ENCODE measurements at places on chromosomes 4 and X.
A peak's percentile ranks its signal among the peaks of the same experiment; 100 is the strongest.

- no peak for DNase-seq
Observed at GRCh38 chrX:112896051-112896450, 55.4 kb upstream of the AMOT start.

DNA sequence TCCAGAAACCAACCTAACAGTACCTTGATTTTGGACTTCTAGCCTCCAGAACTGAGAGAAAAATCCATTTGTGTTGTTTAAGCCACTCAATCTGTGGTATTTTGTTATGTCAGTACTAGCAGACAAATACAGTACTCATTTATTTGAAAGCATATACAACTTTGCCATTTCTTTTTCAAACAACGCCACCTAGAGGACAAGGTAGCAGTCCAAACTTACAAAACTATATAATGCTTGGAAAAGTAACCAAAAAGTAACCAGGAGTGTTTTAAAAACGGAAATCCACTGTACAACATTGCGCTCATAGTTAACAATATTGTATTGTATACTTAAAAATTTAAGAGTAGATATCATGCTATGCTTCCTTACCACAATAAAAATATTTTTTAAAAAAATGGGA lies 37.0 kb upstream of the FGF13 start:
- no peak for DNase-seq

DNA sequence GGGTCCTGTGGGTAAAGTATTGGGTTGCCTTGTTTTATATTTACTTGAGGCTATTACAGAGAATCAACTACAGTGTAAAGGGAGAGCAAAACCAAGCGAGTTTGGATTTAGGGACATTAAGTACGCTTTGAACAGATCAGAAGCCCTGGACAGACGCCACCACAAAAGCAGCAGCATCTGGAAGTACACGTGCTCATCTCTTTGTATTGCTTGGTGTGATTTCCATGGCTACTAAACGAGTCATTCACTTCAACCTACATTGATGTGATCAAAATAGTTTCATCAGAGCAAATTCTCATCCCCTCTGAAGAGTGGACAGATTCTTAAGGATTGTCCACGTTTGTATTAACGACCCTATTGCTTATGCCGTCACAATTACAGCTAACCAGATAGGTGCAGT lies 85.1 kb downstream of the SORBS2 start:
- peak; percentile 54 for DNase-seq

- no peak for DNase-seq
Observed at GRCh38 chrX:95367286-95367685, 1317.4 kb upstream of the DIAPH2 start.

DNA sequence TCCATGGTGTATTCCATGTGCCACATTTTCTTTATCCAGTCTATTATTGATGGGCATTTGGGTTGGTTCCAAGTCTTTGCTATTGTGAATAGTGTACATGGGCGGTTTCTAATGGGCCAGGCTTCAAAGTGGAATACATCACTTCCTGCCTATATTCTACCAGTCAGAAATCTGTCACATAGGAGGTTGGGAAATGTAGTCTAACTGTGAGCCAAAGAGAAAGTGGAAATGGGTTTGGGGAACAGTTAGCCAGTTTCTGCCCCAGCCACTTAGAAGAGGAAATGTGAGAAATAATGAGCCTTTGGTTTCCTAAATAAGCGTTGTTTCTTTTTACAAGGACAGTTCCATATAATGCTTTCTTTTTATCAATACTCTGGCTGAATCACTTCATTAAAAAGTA lies 85.1 kb upstream of the AP1S2 start:
- no peak for DNase-seq

GRCh38 chr4:8852118-8852704 lies 19.4 kb downstream of the HMX1 start:
- no peak for DNase-seq

DNA sequence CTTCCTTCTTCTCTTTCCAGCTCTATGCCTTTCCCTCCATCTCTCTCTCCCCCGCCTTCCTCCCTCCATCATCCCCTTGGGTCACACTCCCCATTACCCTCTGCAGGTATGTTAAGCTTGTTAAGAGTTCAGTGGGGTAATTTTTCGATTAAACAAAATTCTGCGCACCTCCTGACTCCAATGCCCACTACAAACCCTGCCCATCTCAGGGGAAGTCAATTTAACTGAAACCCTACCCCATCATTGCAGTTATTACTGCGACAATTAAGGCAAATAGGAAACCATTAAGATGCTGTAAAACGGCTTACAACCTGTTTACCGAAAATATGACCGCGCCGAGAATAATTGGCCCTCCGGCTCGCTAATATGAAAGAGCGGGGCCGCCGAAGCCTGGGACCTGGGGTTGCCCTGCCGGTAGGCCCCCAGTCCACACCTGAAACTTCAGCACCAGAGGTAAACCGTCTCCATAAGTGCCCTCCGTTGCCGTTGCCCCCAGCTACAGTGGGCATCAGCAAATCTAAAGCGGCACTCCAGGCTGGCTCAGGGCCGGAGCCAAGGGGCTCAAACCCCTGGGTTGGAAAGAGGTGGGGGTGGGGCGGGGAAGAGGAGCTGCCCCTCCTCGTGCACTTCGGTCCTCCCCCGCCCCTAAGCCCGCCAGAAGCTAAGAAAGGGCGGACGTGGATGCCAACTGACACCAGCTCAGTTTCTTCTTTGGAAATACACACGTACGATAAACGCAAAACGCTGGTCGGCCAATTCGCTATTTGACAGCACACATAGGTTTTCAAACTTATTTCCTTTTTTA lies 4.8 kb downstream of the ARX start:
- no peak for DNase-seq

DNA sequence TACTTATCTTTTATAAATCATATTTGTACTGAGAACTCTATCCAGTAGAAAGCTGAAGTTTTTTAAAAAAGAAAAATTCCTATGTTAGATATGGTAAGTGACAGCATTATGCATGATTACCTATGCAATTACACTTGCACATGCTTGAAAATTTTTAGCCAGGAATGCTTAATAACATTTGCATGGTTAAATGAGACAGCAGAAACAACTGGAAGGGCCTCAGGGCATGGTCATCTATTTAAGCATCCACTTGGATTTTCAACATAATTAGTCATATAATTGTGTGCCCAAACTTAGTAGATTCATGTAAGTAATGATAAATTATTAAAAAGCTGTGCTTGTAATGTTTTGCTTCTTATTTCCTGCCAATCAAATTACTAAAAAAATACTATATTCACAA lies 151.9 kb downstream of the TTC29 start:
- no peak for DNase-seq

- no peak for DNase-seq
Observed at GRCh38 chrX:123271902-123272301, 87.8 kb downstream of the GRIA3 start.

- DNase-seq, result no peak
Observed at GRCh38 chr4:155578219-155578618, 88.4 kb upstream of the GUCY1A1 start.

- no peak for DNase-seq
Observed at GRCh38 chr4:38868059-38868960, 704 bp downstream of the FAM114A1 start.

- DNase-seq, result no peak
Observed at GRCh38 chrX:66200855-66201795, 37.1 kb downstream of the HEPH start.

DNA sequence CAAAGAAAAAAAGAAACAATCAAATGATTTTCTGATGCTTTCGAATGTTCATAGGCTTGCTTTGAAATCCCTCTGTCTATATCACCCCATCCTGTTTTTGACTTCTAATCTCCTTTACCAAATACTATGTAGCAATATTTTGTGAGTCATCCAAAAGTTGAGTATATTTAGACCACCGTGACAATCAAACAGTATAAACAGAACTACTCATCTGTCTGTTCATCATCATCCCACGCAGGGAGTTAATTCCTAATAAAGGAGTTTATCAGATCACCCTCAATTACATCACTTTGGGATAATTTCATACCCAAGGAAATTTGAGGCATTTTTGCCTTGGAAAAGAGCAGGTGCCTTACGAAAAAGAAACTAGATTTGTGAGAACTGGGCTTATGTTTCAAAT lies 212.9 kb downstream of the CBR4 start:
- no peak for DNase-seq

GRCh38 chr4:166839615-166840251 lies 394.6 kb downstream of the SPOCK3 start:
- no peak for DNase-seq

- no peak for DNase-seq
Observed at GRCh38 chrX:40685362-40685918, 38.1 kb upstream of the CXorf38 start.

- peak; percentile 11 for DNase-seq
Observed at GRCh38 chr4:31370866-31371465, 650.8 kb downstream of the PCDH7 start.

GRCh38 chr4:15025693-15026092 lies 23.4 kb downstream of the CPEB2 start:
- DNase-seq, result no peak

GRCh38 chr4:113394730-113395530 lies 345.5 kb downstream of the ANK2 start:
- peak; percentile 68 for DNase-seq

GRCh38 chrX:123873956-123874355 lies 14.1 kb downstream of the XIAP start:
- no peak for DNase-seq

DNA sequence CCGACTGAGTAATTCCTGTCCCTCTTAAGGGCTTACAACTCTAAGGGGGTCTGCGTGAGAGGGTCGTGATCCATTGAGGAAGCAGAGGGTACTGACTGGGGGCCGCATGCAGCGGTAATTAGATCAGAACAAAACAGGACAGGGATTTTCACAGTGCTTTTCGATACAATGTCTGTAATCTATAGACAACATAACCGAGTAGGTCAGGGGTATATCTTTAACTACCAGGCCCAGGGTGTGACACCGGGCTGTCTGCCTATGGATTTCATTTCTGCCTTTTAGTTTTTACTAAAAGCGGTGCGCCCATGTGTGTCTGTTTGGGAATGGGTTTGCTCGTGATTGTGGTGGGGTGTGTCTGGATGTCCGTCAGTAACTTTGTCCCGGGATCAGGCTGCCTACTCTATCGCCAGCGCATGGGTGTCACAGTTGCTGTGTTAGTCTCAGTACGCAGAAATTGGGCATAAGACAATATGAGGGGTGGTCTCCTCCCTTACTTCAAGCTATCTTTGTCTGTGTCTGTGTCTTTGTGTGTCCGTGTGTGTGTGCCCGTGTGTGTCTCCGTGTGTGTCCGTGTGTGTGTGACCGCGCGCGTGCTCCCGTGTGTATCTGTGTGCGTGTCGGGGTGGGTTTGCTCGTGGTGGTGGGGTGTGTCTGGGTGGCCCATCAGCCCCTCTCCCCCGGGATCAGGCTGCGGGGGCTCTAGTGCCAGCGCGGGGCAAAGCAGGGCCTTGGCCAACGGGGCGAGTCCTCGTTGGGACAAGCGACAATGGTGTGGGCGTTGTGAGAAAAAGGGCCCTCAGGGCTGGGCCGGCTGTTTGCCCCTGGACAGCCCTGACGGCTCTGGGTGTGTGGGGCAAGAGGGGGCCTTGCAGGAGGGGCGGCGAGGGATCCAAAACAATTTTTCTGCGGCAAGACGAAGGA lies 10.4 kb downstream of the FRG2 start:
- DNase-seq, result no peak

DNA sequence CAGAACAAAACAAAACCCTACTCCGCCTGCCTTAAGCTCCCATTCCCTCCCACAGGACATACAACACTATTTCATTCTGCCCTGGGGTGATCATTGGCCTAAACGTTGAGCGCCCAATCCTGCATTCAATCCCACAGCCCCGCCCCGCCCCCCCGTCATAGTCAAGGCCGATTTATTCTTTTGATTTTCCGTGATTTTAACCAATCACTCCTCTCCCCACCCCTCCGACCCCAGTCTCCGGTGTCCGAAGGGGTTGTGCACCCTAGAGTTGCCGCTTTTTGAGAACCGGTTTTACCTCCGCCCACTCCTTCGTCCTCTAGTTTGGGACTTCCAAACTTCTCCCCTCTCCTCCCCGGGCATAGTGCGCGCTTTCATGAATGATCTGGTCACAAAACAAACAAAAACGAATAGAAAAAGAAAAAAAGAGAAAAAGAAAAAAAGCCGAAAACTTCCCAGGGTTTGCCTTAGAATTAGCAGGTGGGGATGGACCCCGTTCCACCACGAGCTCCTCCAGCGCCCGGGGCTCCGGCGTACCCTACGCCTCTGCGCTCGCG lies 446 bp upstream of the UBE2A start:
- no peak for DNase-seq

DNA sequence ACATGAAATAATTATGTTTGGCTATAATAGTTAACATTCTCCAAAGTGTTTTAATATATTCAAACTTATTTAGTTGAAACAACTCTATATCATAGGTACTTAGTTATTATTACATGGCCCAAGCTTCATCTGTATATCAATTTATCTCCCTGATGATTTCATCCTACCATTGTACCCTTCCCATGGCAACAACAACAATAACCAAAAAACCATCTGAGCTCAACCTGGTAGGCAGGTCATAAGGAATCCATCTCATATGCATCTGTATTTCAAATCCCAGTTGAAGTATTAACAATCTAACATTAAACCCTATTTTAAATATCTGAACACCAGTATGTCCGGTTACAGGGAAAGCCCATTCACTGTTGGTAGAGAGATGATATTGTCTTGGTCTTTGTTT lies 33.1 kb upstream of the SLC7A11 start:
- no peak for DNase-seq

GRCh38 chrX:19107035-19107434 lies 15.2 kb downstream of the ADGRG2 start:
- DNase-seq, result no peak

DNA sequence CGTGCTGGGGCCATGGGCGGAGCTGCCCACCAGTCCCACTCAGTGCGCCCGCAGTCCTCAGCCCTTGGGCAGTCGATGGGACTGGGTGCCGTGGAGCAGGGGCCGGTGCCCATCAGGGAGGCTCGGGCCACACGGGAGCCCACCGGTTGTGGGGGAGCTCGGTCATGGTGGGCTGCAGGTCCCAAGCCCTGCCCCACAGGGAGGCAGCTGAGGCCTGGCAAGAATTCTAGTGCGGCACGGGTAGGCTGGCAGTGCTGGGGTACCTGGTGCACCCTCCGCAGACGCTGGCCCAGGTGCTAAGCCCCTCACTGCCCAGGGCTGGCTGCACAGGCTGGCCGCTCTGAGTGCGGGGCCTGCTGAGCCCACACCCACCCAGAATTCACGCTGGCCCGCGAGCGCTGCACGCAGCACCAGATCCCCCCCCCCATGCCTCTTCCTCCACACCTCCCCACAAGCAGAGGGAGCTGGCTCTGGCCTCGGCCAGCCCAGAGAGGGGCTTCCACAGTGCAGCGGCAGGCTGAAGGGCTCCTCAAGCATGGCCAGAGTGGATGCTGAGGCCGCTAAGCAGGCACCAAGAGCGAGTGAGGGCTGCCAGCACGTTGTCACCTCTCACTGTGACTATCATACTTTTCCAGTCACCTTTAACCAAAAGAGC lies 564.4 kb downstream of the GALNTL6 start:
- DNase-seq, result no peak

DNA sequence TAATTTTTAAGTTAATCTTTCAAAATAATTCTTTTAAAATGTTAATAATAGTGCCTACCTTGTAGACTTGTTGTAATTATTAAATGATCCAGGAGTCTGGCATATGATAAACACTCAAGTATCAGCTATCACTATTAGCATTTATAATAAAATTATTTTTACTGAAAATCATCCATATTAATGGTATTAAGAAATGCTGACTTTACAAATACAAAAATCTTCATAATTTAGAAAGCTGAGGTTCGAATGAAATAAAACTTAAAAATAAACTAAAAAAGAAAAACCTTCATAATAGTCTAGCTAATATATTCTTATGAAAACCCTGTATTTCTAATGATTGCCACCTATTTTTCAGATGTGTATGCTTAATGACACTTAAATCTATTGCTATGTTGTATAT lies 5.2 kb downstream of the MGARP start:
- DNase-seq, result no peak
